ENCODE measurements at places on chromosomes 7 and 10. TPM values are rescaled to one million over a fixed set of nuclear protein-coding genes. Genes with fewer than 3 reads are reported as not detected.
A peak's percentile ranks its signal among the peaks of the same experiment; 100 is the strongest.

DNA sequence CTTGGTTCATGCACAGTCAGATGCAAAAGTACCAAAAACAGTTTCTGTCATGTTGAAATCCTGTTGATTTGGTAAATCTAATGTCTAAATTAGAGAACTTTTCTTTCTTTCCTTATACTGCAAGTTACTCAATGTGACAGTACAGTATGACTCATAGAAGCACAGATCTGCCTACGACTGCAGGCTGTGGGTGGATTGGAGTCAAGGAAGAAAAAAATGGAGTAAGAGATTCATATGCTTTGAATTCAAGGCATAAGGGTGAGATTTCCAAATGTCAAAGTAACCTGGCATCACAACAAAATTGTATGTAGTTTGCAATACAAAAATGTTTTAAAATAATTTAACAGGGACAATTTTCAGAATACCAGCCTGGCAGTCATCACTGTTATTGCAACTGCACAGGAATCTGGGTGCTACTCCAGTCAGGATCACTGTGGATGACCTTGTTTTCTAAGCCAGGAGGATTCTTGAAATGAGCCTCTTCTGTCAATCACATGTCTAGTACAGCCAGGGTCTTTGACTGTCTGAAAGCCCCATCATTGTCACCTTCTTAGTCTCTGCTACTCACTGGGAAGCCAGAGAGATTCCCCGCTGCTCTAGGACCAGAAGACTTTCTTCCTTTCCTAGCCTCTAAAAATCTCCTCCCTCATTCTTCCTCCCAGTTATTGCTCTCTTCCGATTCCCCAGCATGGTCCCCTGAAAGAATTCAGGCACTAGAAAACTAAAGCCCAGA lies 83.6 kb downstream of the CD36 start:
- no peaks in the 10 kb centered on the region for H3K4me1 ChIP-seq
- H3K36me3 ChIP-seq: no peaks in the 10 kb centered on the region
- H3K27ac ChIP-seq: no peak overlapping the region

GRCh38 chr7:43220250-43220649 lies 107.8 kb downstream of the HECW1 start:
- peaks cover 13% of the 10 kb centered on the region for H3K27me3 ChIP-seq
- no peaks in the 10 kb centered on the region for H3K36me3 ChIP-seq
- H3K4me3 ChIP-seq: no peak overlapping the region
- DNase-seq: no peak
- no peaks in the 10 kb centered on the region for H3K4me1 ChIP-seq

DNA sequence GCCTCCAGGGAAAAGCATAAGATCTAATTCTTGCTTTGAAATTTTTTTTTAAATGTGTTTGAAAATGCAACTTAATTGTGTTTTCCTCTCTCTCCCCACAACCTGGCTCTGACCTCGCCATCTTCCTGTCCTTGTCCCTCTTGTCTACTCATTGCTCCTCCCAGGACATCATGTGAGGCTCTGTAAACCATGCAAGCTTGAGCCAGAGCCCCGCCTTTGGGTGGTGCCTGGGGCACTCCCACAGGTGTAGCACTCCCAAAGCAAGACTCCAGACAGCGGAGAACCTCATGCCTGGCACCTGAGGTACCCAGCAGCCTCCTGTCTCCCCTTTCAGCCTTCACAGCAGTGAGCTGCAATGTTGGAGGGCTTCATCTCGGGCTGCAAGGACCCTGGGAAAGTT lies 9.8 kb upstream of the CDHR1 start:
- no peak overlapping the region for H3K27ac ChIP-seq
- H3K27me3 ChIP-seq: peaks cover 7% of the 10 kb centered on the region
- H3K36me3 ChIP-seq: no peaks in the 10 kb centered on the region
- DNase-seq: no peak

GRCh38 chr7:144835155-144835611 lies 670 bp downstream of the TPK1 start:
- no peak for DNase-seq
- peaks cover 6% of the 10 kb centered on the region for H3K36me3 ChIP-seq
- peak overlapping the region; percentile 98 for H3K4me3 ChIP-seq
- no peaks in the 10 kb centered on the region for H3K27me3 ChIP-seq
- H3K4me1 ChIP-seq: peaks cover 31% of the 10 kb centered on the region
- peak overlapping the region; percentile 99 for H3K27ac ChIP-seq

PDE1C gene
- not detected for total RNA-seq
